Right renal pelvis (tissue), 4 donors: ENCODE measurements at places on chromosomes 12 and 14. TPM values are rescaled to one million over a fixed set of nuclear protein-coding genes. Genes with fewer than 3 reads are reported as not detected.
A peak's percentile ranks its signal among the peaks of the same experiment; 100 is the strongest.

The STRAP gene
- polyA plus RNA-seq: 213 TPM

The IAPP gene
- polyA plus RNA-seq: not detected

The TMEM30B gene
- 17.1 TPM for polyA plus RNA-seq

The TSHR gene
- polyA plus RNA-seq: 0.34 TPM

The MYF5 gene
- not detected for polyA plus RNA-seq

The ADAM21 gene
- 0.34 TPM for polyA plus RNA-seq

The FGF23 gene
- 0.07 TPM for polyA plus RNA-seq

The KCNC2 gene
- polyA plus RNA-seq: 0.51 TPM

The HCAR1 gene
- polyA plus RNA-seq: 2.5 TPM

The PUS7L gene
- 13.0 TPM for polyA plus RNA-seq

The RD3L gene
- polyA plus RNA-seq: not detected

The SPTB gene
- polyA plus RNA-seq: 11.0 TPM

The TMEM229B gene
- 2.5 TPM for polyA plus RNA-seq

The SERPINA4 gene
- 1.7 TPM for polyA plus RNA-seq

The SLC6A15 gene
- polyA plus RNA-seq: 0.61 TPM

- DNase-seq: no peak
These were observed 182.8 kb downstream of the ADGRD1 start for GRCh38 chr12:131136539-131136872.

DNA sequence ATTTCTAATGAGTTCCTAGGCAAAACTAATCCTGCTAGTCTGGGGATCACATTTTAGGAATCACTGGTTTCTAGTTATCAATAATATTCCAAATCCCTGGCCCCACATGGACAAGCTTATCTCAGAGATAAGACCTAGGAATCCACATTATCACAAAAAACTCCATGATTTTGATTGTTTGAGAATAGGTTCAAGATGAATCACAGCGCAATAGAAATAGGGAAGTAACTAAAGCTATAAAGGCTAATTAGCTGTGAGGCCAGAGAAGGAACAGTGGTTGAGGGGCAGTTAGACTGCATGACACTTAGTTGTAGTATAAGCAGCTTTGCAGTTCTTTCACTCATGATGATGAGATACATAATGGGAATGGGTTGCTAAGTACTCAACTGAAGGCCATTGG is 13.1 kb upstream of the ATP5F1B start:
- DNase-seq: no peak

GRCh38 chr12:2648406-2648805 is 146.4 kb upstream of the FKBP4 start:
- DNase-seq: no peak

GRCh38 chr12:66683073-66683472 is 4.2 kb upstream of the GRIP1 start:
- DNase-seq: no peak

GRCh38 chr12:96094201-96094600 is 58.8 kb upstream of the LTA4H start:
- DNase-seq: no peak

DNA sequence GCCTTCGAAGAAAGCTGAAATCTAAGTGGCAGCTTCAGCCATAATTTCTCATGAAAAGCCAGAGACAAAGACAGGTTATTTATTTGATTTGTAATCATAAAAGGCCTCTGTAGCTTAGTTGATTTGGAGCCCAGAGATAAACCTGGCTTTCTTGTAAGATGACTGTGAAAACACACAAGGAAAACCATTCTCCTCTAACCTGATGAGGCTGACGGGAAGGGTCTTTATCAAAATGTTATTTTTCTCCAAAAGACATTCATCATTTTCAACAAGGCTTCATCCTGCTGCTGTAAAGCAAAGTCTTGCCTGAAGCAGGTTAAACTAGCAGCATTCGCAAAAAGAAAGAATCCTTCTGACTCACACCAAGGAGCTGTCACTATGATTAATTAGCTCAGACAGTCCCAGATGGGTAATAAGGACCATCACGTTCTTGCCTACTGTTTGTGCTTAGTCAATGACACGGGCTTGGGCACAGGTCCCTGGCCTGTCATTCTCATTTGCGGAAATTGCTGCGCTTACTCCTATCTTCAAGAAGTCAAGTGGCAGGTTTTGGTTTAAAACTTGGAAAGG is 286.6 kb downstream of the C12orf75 start:
- no peak for DNase-seq

DNA sequence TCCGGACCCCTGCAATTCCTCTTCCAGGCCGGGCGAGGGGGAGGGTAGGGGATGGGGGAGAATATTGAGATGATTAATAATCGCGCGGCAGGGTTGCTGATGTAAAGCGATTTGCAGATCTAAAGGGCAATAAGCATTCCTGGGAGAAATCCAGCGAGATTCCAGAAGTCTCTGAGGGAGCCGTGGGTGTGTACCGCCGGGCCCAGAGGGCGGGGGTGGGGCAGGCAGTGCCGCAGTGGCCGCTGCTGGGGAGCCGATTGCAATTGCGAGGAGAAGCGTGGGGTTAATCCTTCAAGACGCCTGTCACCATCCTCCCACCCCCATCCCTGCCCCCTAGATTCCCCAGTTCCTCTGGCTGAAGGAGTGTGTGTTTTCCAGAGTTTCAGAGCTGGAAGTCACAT is 16.4 kb downstream of the FOS start:
- no peak for DNase-seq

DNA sequence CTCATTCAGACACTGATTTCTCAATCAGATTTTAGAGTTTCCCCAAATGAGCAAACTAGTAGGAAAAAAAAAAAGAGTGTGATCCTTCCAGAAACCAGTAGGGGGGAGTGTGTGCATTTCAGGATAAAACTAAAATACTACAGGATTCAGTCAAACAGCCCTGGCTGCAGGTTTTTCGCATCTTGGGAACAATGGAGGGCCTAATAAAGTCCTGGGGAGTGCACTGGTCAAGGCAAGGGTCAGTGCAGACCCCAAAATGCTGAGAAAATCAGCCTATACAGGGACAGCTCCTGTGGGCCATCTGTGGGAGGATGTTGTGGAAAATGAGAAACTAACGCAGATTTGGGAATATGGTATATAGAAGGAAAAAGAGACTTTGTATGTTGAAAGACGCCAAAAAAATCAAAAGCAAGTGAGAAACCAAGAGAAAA is 22.2 kb upstream of the ABCD4 start:
- no peak for DNase-seq

DNA sequence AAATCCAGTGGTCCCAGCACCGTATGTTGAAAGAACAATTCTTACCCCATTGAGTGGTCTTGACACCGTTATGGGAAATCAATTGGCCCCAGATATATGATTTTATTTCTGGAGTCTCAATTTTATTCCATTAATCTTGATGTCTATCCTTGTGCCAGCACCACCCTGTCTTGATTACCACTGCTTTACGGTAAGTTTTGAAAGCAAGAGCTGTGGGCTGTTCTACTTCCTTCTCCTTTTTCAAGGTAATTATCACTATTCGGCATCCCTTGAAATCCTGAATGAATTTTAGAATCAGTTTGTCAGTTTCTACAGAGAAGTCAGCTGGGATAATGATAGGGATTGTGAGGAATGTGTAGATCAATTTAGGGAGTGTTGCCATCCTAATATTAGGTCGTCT is 160.8 kb upstream of the SFSWAP start:
- no peak for DNase-seq

DNA sequence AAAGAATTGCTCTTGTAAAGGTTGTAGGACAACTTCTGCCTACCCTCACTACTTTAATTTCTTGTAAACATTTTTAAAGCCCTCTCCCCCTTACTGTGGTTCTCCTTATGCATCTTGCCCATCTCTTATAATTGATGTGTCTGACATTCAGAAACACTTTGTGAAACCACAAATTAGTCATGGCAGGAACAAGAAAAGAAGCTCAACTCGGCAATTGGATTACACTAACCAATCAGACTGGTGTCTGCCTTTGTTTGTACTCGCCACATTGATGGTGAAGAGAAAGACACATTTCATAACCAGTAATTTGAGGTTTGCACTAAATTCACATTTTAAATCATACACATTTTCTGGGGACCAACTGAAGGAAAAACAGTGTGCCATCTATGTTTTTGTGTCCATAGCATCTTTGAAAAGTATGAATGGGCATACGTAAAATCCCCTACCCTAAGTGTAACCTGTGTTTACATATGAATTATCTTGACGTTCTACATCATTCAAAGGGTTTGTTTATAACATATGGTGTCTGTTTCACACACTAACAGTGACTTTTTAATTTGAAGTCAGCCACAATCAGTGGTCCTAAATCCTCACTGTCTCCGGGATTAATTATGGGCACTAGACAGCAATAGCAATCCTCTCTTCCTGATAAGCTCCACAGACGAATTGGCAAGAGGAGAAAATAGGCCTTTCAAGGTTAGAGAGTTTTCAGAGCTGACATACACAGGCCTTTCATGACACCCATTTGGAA is 49.9 kb downstream of the OTX2 start:
- no peak for DNase-seq

GRCh38 chr14:50599700-50600444 is 39.9 kb downstream of the ATL1 start:
- DNase-seq: peak; percentile 18

DNA sequence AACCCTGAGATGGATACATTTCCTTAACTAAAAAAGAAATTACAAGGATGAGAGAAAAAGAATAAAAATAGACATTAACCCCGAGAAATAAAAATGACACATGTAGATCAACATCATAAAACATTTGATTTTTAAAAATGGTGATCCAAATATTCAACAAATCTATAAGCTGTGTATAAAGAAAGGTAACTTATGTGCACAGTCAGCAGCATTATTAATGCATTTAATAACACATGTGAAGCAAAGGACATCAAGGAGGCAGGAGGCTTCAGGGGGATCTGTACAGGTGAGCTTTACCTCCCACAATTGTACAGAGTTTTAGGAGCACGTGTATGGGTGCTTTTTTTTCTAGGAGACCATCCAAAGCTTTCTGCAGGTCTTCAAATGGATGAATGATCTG is 76.1 kb downstream of the MED13L start:
- no peak for DNase-seq

DNA sequence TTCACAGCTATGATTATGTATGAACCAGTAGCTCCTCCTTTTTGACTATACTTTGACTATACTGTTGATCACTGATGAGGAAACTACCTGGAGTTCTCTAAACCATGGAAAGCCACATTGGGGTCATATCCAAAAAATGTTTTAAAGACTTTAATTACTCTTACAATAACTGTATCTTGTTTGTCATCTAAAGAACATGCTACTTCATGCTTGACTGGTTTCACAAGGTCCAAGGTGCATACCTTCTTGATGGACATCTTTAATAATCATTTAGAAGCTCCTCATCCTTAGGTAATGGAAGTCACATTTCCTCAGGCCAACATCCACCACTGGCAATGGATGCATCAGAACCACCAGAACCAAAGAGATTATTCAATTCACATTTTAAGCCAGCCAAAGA is 29.9 kb downstream of the WASHC3 start:
- DNase-seq: no peak

GRCh38 chr14:58907803-58908202 is 270.0 kb downstream of the DACT1 start:
- DNase-seq: no peak

DNA sequence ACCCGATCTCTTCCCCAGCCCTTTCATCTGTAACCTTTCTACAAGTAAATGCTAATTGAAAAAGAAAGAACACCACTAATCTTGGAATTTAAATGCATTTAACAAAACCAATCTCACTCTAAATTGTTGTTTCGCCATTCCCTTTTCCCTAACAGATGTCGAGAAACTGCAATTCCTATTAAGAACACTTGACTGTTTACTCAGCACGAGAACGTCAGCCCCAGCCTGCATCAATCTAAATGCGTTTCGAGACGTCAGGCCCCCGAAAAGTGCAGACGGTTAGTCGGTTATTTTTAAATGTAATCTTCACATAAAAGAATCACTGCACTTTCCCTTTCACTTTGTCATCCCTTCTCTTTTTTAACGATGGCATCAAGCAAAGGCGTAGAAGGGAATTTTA is 837.6 kb downstream of the VRK1 start:
- no peak for DNase-seq

DNA sequence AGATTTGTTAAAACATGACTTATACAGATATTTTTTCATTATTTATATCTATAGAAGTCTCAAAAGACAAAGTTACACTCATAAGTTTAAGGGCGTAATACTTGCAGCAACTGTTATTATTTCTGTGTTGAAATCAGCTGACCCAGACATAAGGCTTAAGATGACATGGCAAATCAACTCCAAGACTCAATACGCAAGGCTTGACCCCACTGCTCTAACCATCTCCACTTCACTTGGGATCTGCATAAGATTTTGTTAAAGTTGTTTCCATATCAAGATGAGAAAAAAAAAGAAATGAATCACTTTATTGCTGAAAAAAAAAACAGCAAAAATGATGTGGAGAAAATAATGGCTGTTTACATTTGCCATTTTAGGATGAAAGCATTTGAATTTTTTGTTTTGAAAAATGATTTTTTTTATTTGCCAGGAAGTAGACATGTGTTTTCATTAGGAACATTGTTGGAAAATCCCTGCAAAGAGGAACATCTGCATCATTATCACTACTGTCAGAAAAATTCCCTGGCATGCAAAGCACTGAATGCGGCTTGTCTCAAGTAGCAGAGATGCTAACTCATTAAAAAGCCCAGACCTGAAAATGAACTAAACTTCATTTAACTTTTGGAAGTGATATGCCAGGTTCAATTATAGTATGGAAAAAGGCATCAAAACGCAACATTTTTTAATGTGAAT is 73.5 kb downstream of the LIN7A start:
- DNase-seq: no peak

- DNase-seq: no peak
These were observed 768.1 kb upstream of the TBX3 start for GRCh38 chr12:115451780-115452736.

DNA sequence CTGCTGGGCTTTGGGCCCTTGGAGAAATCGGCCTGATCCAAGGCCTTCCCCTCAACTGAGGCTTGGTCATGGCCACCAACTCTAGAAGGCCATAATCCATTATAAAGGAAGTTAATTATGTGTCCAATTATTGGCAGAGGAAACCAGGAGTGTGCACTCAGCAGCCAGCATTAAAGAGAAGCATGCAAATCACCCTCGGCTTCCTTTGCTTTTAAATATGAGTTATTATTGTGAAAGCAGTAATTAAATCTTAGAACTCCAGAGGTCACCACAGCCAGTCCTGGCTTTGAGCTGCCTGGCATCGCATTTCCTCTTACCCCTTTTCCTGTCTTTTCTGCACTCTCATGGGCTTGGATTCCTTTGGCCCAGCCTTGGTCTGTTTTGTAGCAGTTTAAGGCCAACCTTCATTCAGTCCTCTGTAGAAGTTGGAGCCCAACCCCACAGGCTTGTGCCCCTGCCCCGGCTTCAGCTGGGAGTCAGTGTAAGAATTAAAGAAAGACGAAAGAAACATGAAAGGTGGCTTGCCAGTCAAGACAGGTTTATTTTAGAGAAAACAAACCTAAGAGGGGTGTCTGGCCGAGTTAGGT is 14.7 kb upstream of the KRT86 start:
- no peak for DNase-seq

- DNase-seq: no peak
These were observed 62.6 kb downstream of the DCAF5 start for GRCh38 chr14:69090187-69090789.

- no peak for DNase-seq
These were observed 144.0 kb upstream of the KRR1 start for GRCh38 chr12:75655315-75655806.
